ENCODE measurements at places on chromosomes 16 and 17. TPM values are rescaled to one million over a fixed set of nuclear protein-coding genes. Genes with fewer than 3 reads are reported as not detected.

Gene CDC27
- 37.2 TPM for total RNA-seq

GRCh38 chr17:72233986-72234385, 113.2 kb downstream of the SOX9 start:
- DNase-seq = no peak

Gene SULT1A2
- 0.27 TPM for total RNA-seq

DNA sequence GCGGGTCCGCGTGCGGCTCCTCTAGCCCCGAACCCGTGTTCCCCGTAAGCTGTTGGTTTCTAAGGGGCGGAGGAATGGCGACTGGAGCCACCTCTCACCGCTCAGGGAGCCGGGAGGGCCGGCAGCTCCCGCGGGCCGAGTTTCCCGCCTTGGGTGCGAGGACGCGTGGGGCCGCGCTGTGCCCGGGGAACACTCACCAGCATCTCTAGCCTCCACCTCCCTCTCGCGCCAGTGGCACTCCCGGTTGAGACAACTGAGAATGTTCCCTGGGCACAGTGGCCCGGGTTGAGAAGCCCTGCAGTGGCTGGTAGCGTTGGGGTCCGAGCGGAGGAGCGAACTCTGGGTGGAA, 560 bp downstream of the TELO2 start:
- no peak for DNase-seq

DNA sequence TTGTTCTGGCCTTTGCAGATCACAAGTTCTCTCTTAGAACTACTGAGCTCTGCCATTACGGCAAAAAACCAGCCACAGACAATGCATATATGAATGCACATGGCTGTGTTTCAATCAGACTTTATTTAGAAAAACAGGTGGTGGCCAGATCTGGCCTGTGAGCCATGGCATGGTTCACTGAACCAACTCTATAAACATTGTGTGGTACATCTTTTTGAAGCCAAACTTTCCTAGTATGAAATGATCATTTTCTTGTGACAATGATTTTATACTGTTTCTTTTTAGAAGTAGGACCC, 65.9 kb upstream of the AMZ2 start:
- DNase-seq = no peak

Gene SBK1
- 1.1 TPM for total RNA-seq

GRCh38 chr16:70576431-70577255, 53.0 kb downstream of the SF3B3 start:
- DNase-seq = no peak

- DNase-seq = no peak
Observed at GRCh38 chr16:84911486-84912216, 91.9 kb downstream of the CRISPLD2 start.

Gene CD7
- total RNA-seq = 1.9 TPM

- no peak for DNase-seq
Observed at GRCh38 chr16:80618862-80619648, 78.3 kb downstream of the DYNLRB2 start.

- DNase-seq = no peak
Observed at GRCh38 chr16:83945587-83945986, 7.5 kb upstream of the OSGIN1 start.

DNA sequence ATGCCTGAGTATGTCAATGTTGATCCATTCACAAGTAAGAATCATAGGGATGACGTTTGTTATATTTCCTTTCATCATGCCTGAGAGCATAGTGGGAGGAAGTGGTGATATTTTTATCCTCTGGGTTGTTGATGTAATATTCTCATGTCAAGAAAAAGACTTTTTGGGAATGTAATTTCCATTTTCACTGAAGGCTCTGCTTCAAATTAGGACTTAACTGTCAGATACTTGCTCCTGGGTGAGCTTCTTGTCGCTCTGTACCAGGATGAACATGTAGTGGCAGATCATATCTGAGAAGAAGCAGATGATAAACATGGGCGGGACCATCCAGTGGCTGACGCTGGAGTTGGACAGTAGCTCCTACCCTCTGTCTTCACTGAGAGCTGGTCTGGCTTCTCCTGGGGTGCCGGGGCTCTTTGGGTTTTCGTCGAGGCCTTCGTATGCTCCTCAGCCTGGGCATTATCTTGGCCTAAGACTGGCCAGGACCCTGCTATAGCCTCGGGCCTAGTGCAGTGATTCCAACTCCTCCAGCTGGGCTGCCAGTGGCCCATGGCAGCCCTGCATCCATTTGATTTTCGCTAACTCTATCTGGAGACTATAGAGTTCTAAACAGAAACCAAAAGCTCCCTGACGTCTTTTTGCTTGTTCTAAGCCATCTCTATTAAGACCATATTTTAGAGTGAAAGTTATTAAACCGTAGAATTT, 19.7 kb downstream of the CYB5B start:
- peak; percentile 79 for DNase-seq

Gene SCGB1C2
- total RNA-seq = not detected

Gene CDH15
- not detected for total RNA-seq

DNA sequence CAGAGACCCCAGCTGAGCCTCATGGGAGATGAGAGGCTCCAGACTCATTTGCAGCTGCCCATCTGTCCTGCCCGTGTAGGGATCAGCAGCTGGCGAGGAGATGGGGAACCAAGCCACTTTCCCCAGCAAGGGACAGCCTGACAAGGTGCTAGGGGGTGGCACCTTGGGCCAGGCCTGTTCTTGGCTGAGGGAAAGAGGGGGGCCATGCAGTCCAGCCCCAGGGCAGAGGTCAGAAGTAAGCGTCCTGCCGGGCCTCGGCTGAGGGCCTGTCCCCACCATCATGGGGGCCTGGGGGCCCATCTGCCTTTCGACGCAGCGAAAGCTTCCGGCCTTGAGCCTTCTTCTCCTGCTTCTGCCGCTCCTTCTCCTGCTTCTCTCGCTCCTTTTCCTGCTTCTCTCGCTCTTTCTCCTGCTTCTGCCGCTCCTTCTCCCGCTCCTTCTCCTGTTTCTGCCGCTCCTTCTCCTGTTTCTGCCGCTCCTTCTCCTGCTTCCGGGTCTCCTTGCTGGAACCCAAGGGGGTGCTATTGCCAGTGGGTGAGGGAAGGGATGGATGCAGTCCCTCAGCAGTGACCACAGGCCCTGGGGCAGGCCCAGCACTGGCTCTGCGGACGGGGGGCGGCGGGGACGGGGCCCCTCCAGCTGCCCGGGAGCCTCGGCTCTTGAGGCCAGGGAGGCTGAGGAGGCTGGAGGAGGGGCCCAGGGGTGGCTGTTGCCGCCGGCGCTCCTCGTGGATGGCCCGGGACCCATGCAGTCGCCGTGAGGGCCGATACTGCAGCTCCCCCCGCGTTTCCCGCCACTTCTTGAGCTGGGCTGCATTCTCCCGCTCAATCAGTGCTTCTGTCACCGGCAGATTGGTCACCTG, 2.8 kb upstream of the CD2BP2 start:
- DNase-seq = no peak

DNA sequence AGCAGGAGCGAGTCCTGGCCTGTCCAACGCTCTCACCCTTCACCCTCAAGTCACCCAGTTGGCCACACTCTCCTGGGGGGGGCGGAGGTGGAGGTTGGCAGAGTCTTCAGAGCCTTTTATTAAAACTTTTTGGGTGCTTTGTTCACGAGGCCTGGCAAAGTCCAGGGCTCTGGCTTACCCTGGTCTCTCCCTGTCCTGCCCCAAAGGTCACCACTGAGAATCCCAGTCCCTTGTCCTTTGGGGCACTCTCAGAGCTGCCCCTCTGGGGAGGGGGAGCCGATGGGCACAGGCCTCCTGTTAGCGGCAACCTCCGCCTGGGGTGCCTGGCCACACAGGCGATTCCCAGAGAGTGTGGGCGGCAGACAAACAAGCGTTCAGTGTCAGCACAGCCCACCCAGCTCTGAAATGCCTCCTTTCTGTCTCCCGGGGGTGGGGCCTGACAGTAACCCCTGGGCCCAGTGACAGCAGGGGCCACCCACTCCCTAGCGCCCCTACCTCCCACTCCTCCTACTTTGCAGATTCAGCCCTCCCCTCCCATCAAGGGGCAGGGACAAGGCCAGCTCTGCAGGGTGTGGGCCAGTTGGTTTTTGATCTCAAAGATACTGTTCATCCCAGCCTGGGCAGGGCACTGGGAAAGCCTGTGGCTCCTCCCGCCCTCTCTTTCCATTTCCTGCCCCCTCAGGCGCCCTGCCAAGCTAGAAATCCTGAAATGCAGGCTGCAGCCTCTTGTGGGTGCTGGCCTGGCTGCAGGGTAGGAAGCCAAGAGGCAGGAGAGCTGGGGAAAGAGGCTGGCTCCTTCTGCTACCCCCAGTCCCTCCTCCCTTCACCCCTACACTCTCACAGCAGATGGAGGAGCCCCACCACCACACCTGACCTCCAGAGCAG, 36.6 kb upstream of the EMP2 start:
- no peak for DNase-seq

DNA sequence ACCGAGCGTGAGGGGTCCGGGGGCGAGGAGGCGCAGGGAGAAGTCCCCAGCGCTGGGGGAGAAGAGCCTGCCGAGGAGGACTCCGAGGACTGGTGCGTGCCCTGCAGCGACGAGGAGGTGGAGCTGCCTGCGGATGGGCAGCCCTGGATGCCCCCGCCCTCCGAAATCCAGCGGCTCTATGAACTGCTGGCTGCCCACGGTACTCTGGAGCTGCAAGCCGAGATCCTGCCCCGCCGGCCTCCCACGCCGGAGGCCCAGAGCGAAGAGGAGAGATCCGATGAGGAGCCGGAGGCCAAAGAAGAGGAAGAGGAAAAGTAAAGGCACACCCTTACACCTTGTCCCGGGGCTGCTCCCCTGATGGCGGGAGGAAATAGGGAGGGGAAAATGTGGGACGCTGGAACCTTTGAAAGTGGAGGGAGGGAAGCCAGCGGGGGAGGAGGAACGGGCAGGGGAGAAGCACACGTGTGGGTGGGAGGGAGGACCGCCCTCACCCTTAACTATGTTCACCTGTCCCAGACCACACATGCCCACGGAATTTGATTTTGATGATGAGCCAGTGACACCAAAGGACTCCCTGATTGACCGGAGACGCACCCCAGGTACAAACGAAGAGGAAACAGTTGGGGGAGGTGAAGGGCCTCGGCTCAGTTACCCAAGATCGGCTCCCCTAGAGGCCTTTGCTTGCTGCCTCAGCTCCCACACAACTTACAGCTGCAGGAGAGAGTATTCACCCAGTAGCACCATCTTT, 916 bp downstream of the PAGR1 start:
- no peak for DNase-seq

GRCh38 chr16:79562166-79562823, 38.2 kb downstream of the MAF start:
- DNase-seq = no peak

DNA sequence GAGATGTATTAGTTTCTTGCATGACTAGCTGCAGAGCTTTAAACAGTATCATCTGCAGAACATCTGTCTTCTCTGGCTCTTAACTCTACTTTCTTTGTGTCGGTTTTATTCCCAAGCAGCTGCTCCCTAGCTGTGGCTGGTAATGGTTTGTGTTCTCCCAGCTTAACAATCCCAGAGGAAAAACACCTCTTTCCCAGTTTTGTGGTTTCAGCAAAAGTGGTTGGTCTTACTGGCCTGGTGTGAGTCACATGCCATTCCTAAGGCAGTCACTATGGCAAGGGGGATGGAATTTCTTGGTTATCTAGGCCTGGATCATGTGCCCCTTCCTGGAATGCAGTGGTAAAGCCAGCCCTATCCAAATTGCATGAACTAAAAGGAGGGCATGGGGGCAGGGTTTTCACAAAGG, 27.5 kb downstream of the OMG start:
- no peak for DNase-seq

GRCh38 chr17:60554377-60554788, 28.3 kb upstream of the APPBP2 start:
- DNase-seq = no peak

Measured in hematopoietic multipotent progenitor cell (in vitro differentiated cells).